ENCODE measurements at places on chromosomes 7 and 10. TPM values are rescaled to one million over a fixed set of nuclear protein-coding genes. Genes with fewer than 3 reads are reported as not detected.

DNA sequence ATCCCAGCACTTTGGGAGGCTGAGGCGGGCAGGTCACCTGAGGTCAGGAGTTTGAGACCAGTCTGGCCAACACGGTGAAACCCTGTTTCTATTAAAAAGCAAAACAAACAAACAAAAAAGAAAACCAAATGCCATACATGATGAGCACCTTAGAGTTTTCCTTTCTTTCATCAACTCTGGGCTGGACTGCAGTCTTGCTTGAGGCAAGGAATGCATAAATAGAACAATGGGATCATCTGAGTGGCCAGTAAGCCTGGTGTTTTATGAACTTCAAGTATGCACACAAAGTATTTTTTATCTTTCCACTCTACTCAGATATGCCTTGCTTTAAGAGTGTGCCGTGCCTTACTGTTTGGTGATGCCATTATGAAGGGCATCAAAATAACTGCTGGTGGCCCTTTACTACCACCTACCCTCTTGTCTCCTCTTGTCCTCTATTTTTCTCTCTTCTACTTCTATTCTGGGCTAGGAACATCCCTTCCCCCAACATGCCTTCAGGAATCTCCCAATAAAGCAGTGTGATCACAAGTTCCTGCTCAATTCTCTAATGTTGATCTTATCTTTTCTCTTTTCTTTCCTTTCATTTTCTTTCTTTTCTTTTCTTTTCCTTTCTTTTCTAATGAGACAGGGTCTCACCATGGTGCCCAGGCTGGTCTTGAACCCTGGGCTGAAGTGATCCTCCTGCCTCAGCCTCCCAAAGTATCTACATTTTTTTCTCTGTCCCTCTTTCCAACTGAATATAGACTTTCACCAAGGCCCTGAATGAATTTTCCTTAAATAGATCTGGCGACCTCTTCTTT lies 10.2 kb downstream of the SCD start:
- DNase-seq = no peak

DNA sequence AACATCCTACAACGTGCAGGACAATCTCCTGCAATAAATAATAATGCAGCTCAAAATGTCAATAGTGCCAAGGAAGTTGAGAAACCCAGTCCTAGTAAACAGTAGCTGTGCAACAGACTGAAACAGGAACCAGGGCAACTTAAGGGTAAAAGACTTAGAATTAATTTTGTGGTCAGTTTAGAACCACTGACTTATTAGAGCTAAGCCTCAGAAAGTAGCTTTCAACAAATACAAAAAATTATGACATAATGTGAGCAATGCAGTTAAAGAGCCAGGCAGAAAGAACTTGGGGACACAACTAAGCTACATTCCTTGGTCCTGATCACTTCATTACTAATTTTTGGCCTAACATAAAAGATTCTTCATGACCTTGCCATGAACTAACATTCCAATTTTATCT lies 195.4 kb downstream of the MACC1 start:
- peak; percentile 64 for DNase-seq

GRCh38 chr10:29479981-29480954 lies 154.5 kb downstream of the SVIL start:
- DNase-seq = no peak

DNA sequence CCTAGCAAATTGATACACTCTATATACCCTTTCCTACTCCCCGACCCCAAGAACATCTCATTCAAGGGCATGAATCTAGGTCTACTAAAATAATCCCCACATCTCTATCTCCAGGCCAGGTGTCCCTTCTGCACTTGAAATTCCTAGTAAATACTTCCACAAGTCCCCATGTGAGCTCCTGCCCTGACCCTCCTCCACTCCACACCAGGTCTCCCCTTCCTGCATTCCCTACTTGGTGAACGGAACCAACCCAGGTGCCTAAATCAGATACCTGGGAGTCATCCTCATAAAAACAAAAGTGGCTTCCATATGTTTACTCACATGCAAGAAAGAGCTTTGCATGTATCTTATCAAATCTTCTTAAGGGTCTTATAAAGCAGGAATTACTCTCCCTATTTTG lies 69.2 kb downstream of the COA1 start:
- no peak for DNase-seq

DNA sequence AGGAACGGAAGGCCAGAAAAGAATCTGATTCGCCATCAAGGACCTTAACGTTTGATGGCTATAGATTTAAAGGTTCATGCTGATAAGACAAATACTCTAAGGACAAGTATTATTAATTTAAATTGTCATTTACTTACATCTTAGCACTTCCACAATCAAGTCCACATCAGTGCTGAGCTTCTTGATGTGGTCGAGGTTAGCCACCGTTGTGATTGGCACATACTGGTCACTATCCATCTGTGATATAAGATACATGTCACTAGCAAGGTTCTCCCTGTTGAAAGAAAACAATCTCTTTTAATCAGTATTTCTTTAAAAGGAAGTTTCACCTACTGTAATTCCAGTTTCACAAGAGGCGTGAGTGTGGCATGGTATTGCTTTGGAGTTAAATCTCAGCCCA lies 88.7 kb downstream of the LARP4B start:
- DNase-seq = no peak

GRCh38 chr10:49279015-49279880 lies 19.7 kb upstream of the C10orf71 start:
- no peak for DNase-seq

DNA sequence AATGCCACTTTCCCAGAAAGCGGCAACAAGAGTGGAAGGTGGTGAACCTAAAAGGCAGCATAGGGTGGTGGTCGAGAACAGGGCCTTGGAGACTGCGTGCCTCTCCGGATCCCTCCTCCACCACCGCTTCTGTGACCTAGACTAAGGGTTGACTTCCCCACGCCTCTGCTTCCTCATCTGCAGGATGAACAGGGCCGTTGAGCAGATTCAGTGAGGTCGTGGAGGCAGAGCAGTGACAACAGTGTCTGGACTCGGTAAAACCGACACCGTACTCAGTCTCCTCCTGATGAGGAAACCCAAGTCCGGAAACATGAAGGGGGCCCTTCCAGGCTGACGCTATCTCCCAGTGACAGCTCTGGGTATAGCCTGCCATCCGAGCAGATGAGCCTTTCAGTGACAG lies 162.6 kb downstream of the CELF2 start:
- no peak for DNase-seq

PRKAG2 gene
- total RNA-seq = 11.9 TPM

GRCh38 chr10:49571388-49571787 lies 32.5 kb upstream of the ERCC6 start:
- peak; percentile 69 for DNase-seq

GRCh38 chr7:97027427-97028234 lies 3.0 kb upstream of the DLX5 start:
- peak; percentile 74 for DNase-seq

TSPAN13 gene
- total RNA-seq = 2.8 TPM

DNA sequence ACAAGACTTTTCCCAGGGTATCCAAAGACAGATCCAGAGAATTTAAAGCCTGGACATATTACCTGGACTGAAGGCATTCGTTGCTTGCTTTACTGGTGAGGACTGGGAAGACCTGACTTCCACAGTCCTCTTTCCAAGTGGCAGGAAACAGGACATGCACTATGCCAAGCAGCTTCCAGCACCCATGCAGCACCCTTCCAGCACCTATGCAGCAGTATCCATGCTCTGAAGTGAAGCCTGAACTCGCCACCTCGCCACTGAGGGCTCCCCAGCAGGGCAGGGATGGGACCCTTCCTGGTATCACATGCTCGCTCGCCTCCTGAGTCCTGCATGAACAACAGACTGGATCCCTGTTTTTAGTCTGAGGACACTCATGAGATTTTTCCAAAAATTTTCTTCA lies 189.9 kb upstream of the KLF14 start:
- no peak for DNase-seq

DNA sequence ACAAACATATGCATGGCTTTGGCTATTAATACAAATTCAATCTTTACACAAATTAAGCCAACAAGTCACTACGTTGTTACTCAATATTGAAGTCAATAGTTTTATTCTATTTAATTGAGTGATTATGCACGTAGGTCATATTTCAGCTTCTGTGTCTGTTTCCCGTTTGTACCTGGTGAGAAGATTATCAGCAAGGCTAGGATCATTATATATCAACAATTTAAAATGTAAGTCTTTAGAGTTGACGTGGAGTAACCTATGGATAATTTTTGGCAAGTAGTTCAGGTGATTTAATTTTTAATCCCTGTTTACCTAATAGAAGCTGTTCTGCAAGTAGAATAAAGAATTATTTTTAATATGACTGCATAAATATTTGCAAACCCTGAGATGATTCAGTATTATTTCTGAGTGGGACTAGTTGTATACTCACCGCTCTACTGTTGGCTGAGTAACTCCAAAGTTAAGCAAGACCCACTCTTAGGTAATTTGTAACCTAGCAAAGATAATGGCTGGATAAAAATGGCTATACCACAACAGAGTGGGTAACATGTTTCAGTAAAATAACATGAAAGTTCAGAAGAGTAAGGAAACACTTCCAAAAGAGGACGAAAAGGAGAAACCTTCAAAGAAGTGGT lies 161.0 kb downstream of the HGF start:
- peak; percentile 60 for DNase-seq

NXPH1 gene
- not detected for total RNA-seq

DNA sequence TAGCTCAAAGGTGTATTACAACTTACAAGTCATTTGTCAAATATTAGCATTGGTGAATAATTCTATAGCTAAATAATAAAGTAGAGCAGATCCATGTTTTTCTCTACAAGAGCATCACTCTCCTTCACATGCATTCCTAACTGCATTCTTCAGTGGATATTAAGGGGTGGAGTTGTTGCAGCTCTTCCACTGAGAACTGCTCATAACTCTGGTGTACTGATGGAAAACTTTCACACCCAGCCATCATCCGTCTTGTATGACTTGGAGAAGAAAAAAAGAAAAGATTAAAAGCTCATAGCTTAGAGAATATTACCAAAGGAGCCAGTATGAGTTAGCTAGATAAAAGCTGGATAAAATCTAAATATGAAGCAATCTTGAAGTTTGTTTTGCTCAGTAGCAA lies 10.2 kb upstream of the FAM13C start:
- DNase-seq = peak; percentile 67

DNA sequence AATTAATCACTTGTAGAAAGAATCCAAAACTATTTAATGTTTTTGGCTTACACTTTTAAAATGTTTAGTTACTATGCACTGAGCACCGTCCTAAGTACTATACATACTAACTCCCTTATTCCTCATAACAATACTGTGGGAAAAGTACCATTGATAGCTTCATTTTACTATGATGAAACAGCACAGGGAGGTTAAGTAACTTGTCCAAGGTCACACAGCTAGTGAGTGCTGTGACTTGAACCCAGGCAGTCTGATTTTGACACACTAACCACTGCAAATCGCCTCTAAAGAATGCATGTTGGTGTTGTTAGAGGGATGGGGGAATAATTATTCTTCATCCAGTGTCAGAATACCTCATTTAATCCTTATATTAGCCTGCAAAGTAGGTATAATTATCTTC lies 1.9 kb upstream of the RELN start:
- no peak for DNase-seq

DNA sequence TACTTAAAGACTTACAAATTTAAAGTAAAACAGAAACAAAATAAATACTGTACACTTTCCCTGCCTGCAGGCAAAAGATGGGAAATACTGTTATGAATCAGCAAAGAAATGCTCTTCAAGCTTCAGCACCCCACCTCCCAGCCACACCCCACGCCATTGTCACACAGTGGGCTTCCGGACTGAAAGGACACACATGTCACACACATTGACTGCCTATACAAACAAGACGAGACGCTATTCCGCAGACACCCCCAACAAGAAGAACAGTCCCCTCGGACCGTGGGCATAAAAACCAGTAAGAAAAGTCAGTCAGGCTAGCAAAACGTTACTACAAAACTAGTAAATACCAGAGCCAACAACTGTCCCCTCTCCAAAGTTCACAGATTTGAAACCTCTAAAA lies 22.2 kb upstream of the PARP12 start:
- DNase-seq = no peak

FKBP6 gene
- not detected for total RNA-seq

Data from fibroblast of lung (primary cell).